Fibroblast of skin of left biceps (primary cell): ENCODE measurements at places on chromosomes 1 and 21.

DNA sequence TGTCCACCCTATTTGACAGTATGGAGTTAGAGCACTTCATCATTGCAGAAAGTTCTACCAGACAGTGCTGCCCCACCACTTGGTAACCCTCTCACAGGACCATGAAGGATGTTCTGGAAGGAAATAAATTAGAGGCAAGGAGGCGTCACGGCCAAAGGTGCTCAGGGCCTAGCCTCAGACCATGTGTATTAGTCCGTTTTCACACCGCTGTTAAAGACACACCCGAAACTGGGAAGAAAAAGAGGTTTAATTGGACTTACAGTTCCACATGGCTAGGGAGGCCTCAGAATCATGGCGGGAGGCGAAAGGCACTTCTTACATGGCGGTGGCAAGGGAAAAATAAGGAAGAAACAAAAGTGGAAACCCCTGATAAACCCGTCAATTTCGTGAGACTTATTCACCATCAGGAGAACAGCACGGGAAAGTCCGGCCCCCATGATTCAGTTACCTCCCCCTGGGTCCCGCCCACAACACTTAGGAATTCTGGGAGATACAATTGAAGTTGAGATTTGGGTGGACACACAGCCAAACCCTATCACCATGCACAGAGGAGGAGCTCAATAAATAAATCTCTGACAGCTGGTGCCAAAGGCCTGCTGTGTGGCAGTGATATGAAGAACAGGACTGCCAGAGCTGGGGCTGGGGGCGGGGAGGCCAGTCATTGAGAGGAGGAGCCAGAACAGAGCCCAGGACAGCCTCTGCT lies 75.8 kb downstream of the FHAD1 start:
- DNase-seq, result no peak

DNA sequence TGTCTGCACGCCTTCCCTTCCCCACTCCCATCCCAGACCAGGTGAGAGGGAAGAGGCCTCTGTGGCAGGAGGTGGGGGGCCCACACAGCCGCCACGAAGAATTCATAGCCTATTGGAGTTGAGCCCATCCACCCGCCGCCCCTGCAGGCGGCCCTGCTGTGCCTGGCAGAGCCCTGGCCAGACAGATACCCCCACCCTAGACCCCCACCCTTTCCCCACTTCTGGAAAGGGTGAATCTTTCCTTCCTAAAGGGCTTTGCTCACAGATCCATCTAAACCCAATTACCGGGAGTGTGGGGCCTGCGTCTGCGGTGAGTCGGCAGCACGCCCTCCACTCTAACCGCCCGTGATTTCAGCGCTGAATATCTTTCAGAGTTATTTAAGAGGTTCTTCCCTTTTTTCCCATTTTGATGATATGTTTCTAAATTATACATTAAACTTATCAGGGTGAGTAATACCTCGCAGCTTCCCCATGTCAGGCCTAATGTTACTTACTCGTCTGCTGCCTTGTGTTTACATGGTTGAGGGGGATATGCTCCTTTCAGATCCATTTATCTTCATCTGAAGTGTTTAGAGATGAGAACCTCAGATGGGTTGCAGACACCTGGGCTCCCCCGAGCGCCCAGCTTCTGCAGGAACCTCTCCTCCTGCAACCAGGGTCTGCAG lies 183.9 kb upstream of the VAMP3 start:
- no peak for DNase-seq

- DNase-seq, result no peak
Measured at GRCh38 chr1:41362357-41362721, 1.1 kb downstream of the FOXO6 start.

DNA sequence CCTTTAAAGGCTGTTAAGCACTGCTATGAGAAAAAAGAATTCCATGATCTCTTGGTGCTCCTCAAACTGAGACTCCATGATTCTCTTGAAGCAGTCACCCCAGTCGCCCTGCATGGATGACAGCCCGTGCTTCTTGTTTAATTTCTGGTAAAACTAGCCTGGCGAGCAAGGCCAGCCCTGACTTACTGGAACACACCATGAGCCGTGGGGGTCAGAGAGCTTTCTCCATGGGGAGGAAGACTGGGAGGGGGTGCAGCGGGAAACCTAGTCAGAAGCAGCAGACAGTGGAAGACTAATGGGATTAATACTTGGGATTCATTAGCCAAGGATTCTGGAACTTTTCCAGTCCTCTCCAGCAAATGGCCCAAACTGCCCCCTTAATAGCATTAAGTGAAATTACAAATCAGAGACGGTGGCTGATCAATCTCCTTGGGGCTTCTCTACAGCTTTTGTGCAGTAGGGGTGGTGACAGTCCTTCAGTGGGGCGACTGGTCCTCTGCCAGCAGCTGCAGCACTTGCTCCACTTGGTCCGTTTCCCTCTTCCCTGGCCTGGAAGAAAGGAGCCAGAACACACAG lies 57.2 kb upstream of the LRRN2 start:
- DNase-seq, result no peak

DNA sequence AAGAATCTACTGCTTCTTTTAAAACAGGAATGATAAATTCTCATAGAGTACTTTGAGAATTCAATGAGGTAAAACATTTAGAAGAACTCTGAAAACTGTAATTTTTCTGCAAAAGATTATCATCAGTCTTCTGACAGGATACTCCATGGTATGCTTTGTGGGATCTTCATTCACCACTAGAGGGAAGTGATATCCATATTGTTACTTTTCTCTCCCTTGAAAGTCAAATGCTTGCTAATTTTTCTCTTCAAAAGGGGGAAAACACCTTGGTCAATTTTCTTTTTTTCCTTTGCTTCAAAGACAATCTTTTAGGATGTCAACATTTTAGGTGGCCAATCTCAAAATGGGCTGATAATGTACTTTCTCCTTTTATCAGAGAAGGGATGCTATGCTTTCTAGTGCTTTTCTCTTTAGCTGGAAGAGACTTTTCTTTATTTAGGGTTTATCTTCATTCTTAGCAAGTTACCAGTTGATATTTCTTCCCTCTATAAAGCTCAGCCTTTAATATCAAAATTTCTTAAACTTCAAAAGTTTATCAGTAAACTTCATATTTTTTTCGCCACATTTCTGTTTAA lies 95.5 kb downstream of the NEGR1 start:
- peak; percentile 11 for DNase-seq

DNA sequence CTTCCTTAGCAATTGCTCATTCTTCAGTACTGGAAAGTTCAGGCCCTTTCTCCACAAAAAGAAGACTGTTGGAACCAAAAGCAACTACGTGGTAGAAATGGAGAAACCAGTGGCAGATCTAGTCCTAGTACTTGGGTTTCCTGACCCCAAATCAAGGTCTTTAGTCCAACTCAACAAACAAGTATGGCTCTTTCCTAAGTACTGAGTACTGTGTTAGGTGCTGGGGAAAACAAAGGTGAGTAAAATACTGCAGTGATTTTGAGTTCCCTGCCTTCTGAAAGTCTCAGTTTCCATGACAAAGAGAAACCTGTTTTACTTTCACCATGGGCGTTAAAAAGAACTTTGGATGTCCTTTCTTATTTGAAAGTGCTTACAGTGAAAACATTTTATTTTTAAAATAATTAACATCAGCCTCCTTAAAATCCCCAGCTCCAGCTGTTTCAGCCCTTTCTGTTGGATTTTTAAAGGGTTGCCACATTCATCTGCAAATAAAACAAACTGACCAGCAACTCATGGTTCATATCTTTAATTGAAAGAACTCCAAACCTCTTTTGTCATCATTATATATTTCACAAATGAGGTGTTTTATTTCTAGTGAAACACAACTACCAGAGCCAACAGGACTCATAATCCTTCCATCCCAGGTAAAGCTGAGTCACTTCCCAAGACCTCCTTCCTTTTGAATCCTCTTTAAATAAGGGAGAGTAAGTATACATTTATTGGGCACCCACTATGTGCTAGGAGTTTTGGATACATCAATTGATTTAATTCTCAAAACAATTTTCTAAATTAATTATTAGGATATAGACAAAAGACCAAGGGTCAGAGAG lies 35.4 kb downstream of the PLPP3 start:
- DNase-seq, result no peak

DNA sequence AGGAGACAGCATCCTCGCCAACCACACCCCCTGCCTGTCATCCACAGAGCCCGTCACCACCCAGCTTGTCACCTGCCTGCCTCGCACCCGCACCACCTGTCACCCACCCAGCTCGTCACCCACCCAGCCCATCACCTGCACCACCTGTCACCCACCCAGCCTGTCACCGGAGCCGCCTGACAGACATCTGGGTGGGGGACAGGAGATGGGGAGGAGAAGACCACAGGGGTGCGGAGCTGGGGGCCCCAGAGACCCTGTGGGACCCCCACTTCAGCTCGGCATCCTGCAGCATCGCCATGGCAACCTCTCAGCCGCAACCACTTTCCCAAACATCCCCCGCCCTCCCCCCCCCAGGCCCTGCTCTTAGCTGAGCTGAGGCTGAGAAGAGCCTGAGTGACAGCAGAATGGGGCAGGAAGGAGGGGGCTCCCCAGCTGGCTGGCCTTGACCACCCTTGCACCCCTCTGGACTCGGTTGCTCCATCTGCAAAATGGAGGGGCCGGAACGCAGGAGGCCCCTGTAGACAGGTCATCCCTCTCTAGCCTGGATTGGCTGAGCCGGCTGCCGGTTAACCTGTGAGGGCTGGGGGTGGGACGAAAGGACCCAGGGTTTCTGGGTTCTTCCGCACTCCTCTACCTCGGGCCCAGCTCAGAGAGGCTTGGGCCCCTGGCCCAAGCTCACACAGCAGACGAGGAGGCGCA lies 11.6 kb downstream of the AHDC1 start:
- no peak for DNase-seq

DNA sequence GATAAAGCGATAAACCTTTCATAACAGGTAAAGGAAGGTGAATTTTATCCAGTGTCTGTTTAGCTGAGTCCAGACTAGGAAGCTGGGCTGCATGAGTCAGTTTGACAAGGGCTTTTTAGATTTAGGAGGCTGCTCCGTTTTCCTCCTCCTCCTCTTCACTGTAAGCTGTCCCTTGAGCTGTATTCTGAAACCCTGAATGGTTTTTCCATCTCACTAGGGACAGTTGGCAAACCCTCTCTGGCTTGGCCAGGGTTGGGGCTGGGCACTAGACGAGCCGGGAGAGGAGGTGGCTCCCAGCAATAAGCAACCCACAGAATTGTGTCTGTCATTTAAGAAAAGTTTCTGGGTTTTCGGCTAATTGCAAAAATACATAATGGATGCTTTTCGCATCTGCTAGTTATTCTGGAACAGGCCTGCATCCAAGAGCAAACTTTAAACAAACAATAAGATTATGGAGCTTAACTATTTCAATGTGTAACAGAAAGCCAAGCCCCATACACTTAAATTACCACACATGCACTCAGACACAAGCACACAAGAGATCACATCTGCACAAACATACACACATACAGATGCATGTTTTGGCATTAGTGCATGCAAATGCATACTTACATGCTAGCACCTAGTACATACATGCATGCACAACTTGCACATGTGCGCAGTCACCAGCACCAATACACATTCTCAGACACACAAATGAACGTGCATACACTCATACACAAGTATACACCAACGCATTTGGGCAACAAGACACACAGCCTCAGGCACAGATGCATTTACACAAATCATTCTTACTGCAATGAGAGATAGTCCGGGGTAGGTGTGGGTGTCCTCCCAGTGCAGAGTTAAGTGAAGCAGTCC lies 27.8 kb upstream of the FOXE3 start:
- no peak for DNase-seq

- DNase-seq, result no peak
Measured at GRCh38 chr1:165449131-165449530, 4.2 kb upstream of the RXRG start.

GRCh38 chr1:42013881-42014470 lies 95.3 kb upstream of the HIVEP3 start:
- no peak for DNase-seq

GRCh38 chr1:215256936-215257679 lies 174.6 kb downstream of the KCNK2 start:
- peak; percentile 28 for DNase-seq

DNA sequence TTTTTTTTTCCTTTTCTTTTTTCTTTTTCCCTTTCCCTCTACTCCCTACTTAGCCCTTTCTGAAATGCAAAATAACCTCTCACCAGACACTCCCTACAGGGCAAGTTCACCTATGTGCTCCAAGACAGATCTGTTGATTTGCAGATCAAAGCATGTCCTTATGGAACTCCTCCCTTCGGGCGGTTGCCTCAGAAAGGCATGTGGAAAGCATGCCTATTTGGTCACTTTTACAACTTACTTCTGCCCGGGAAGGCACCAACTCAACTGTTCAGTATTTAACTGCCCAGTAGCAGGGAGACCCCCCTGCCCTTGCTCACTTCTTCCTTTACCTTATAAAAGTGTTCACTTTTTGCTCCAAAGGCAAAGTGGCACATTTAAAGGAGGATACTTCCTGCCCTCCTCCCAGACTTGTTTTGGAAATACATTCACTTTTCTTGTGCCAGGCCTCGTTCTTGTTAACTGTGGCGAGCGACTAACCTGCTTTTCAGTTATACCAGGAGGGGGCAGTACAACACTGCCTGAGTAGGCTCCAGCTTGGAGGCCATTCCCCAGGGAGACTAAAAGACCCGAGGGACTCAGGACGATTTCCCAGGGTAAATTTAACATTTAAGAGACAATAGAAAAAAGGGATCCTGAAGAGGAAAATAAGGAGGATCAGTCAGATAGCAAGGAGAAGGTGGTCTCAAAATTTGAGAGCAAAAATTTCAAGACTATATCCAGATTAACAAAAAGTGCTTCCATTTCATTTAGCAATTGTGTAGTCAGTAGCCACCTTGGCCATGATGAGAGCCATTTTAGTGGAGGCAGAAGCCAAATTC lies 12.3 kb upstream of the SLAMF7 start:
- DNase-seq, result peak; percentile 3

- DNase-seq, result no peak
Measured at GRCh38 chr1:103905363-103905762, 155.7 kb downstream of the AMY1C start.

DNA sequence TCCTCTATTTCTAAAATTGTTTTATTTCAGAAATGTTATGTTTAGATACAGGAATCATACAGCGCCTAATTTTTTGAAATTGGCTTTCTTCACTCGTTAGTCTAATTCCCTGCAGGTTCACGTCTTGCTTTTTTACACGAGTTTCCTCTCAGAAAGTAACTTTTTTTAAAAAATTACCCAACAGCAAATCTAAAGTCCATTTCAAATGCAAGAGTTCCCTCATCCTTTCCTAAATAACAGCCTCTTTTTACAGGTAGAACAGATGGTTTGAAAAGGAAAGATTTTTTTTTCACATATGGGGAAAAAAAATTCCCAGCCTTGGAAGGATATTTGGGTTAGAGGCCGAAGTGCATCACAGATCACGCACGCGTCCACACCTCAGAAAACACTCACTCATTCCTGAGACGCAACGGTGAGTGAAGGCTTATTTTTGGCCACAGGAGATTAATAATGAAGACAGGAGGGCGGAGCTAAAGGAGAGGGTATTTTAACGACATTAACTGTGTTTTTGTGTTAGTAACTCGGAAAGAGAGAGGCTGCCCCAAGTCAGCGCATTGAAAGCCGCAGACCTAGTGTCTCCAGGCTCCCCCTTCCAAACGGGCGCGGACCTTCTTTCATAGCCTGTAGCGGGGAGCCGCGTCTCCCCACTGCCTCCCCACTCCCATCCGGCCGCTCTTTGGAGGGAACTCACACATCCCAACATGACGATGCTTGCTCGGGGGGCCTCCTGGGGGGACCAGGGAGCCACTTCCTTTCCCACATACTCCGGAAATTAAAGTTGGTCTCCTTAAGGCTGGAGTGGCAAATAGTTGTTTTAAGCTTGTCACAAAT lies 969 bp upstream of the RIPK4 start:
- no peak for DNase-seq

- DNase-seq, result no peak
Measured at GRCh38 chr1:174114788-174115448, 44.4 kb upstream of the RABGAP1L start.

- DNase-seq, result peak; percentile 20
Measured at GRCh38 chr1:27284425-27285273, 37.3 kb upstream of the TMEM222 start.

- peak; percentile 41 for DNase-seq
Measured at GRCh38 chr1:23930861-23931490, 17.8 kb upstream of the CNR2 start.
